ENCODE measurements at places on chromosomes 2 and 18. TPM values are rescaled to one million over a fixed set of nuclear protein-coding genes. Genes with fewer than 3 reads are reported as not detected.

The EGR4 gene
- total RNA-seq: 1.4 TPM

The ASPRV1 gene
- total RNA-seq: 2.2 TPM

The RUFY4 gene
- total RNA-seq: 13.7 TPM

The KCNJ13 gene
- 6.3 TPM for total RNA-seq

The PLCD4 gene
- total RNA-seq: 7.2 TPM

The ZDBF2 gene
- 24.6 TPM for total RNA-seq

The WDCP gene
- total RNA-seq: 12.5 TPM

The NCOA1 gene
- total RNA-seq: 34.9 TPM

The C18orf54 gene
- total RNA-seq: 7.0 TPM

The UGT1A10 gene
- 0.48 TPM for total RNA-seq

The SLC5A7 gene
- total RNA-seq: 5.3 TPM

The COL4A3 gene
- 3.9 TPM for total RNA-seq

The LDAH gene
- 43.6 TPM for total RNA-seq

The CYB5A gene
- total RNA-seq: 18.1 TPM

The SPATA3 gene
- total RNA-seq: not detected

The LONRF2 gene
- total RNA-seq: 3.4 TPM

The ASXL3 gene
- total RNA-seq: 15.9 TPM

The TBR1 gene
- total RNA-seq: 4.3 TPM

The OR6B2 gene
- 1.7 TPM for total RNA-seq

The SPEG gene
- total RNA-seq: 61.9 TPM

The FSIP2 gene
- 46.2 TPM for total RNA-seq

The EFHD1 gene
- total RNA-seq: 1.2 TPM

The TCF7L1 gene
- total RNA-seq: 4.3 TPM

The CD207 gene
- total RNA-seq: 0.96 TPM

The SULT1C2 gene
- total RNA-seq: 6.5 TPM

The ATP6V1B1 gene
- total RNA-seq: not detected

The HJURP gene
- total RNA-seq: 3.9 TPM

The IER3IP1 gene
- total RNA-seq: 17.3 TPM

The LYPD6 gene
- total RNA-seq: 22.4 TPM

The OXER1 gene
- 3.9 TPM for total RNA-seq

The TMEM127 gene
- 13.5 TPM for total RNA-seq

The LRRTM4 gene
- 4.6 TPM for total RNA-seq

All from umbilical cord (tissue), 2 donors.